Astrocyte of the hippocampus (primary cell): ENCODE measurements at places on chromosomes 11 and 22.

DNA sequence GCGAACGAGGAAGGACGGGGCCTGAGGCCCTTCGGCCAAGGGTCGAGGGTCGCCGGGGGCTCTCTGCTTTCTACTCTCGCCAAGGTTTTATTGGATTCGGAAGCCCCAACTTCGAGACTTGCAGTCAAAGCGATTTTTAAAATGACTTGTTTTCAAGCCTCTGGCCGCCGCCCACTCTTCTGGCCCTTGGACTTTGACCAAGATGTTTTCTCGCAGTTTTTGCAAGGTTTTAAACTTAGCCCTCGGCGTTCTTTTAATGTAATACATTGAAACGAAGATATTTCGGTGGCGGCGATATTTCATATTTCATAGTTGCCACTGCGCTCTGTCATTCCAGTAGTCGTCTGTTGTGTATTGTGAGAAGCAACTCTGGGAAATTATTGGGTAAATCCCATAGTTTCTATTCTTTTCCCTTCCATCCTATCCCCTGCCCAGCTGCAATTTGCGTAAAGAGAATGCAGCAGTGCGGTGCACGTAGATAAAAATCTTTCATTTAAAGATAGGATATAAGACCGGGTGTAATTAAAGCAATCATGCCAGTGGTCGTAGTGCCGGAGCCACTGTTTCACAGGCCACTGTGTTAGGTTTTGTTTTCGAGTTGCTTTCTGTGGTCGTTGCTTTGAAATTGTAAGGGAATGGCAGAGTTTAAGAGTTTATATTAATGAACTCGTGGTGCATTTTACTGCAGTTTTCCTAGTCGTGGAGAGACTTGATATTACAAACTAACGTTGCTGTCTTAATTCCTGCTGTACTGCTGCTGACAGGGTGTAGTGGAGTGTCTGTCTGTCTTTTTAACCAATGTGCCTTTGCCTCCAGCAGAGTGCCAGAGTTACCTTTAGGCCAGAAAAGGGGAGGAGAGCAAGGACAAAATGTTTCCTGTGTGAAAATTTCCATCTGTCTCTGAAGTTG is 702 bp downstream of the BIRC2 start:
- DNase-seq, result peak; percentile 48

- no peak for DNase-seq
These were observed 45.2 kb downstream of the MYEOV start for GRCh38 chr11:69339041-69339733.

- peak; percentile 64 for DNase-seq
These were observed 4.1 kb downstream of the ST3GAL4 start for GRCh38 chr11:126359431-126360048.

- no peak for DNase-seq
These were observed 138.8 kb upstream of the UBASH3B start for GRCh38 chr11:122516686-122517085.

GRCh38 chr11:47980088-47980906 is at the start of gene PTPRJ:
TSS of gene PTPRJ (plus strand) at chr11:47980559. CDS start at chr11:47980913, 354 bp downstream.
- peak; percentile 91 for DNase-seq

DNA sequence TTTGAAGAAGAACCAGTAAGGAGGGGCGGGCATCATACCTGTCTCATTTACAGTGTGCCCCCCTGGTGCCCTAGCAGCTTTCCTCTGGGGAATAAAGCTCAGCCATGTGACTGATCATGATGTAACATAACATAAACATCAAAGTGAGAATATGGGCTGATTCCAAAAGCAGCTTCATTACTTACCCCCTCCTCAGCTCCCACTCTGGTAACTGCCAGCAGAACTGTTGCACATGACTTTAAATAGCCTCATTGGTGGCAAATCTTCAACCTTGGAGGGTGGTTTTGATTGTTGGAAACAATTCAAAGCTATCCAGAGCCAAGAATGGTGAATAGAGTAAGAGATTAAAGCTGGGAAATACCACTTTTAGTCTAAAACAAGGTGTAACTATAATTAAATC is 384.6 kb downstream of the BUD13 start:
- DNase-seq, result no peak

DNA sequence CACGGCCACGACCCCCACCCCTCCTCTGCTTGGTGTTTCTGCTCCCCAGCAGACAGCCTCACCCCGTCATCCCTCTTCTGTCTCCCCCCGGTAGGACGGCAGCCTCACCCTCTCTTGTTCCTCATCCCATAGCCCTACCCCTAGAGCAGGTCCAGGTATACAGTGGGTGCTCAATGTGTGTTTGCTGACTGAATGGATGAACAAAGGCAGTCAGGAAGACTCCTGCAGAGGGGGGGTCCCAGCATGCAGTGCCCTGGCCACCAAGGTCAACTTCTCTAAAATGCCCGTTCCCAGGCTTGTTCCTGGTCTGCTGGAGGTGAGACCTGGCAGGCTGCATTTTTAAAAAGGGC is 34.7 kb upstream of the FADD start:
- DNase-seq, result no peak

GRCh38 chr11:30508594-30508993 is 77.6 kb downstream of the MPPED2 start:
- DNase-seq, result no peak

- DNase-seq, result no peak
These were observed at the start of gene PLAAT2 for GRCh38 chr11:63563201-63564055. TSS of gene PLAAT2 (minus strand) at chr11:63563379. CDS start at chr11:63563324, 55 bp downstream.
